ENCODE measurements at places on chromosomes 2 and 18. TPM values are rescaled to one million over a fixed set of nuclear protein-coding genes. Genes with fewer than 3 reads are reported as not detected.
A peak's percentile ranks its signal among the peaks of the same experiment; 100 is the strongest.

- peaks cover 38% of the 10 kb centered on the region for H3K4me1 ChIP-seq
- H3K27me3 ChIP-seq = no peaks in the 10 kb centered on the region
- peaks cover 16% of the 10 kb centered on the region for H3K36me3 ChIP-seq
- H3K27ac ChIP-seq = peak overlapping the region; percentile 81
These were observed 47.8 kb downstream of the ZAP70 start for GRCh38 chr2:97761192-97761591.

DNA sequence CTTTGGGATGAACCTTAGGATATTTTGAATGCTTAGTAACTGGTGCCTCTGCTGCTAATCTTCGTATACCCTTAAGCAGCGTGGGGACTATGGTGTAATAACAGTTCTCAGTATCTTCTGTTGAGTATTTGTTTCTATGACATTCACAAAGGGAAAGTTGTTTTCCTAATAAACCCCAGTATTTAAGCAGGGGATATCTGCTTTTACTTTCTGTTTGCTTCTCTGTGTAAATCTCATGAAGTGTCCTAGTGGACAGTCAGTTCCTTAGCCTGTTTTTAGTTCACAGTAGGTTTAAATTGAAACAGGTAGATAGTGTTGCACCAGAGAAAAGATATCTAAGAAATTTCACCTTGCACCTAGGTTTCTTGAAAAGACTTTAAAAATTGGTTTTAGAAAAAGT, 14.9 kb downstream of the KIAA1328 start:
- no peak for DNase-seq
- no peak overlapping the region for H3K4me3 ChIP-seq
- H3K4me1 ChIP-seq = peaks cover 4% of the 10 kb centered on the region
- no peaks in the 10 kb centered on the region for H3K27me3 ChIP-seq

GRCh38 chr18:74892066-74892627, 294.5 kb downstream of the ZNF407 start:
- no peak for DNase-seq
- peaks cover 3% of the 10 kb centered on the region for H3K4me1 ChIP-seq
- H3K27me3 ChIP-seq = no peaks in the 10 kb centered on the region

DNA sequence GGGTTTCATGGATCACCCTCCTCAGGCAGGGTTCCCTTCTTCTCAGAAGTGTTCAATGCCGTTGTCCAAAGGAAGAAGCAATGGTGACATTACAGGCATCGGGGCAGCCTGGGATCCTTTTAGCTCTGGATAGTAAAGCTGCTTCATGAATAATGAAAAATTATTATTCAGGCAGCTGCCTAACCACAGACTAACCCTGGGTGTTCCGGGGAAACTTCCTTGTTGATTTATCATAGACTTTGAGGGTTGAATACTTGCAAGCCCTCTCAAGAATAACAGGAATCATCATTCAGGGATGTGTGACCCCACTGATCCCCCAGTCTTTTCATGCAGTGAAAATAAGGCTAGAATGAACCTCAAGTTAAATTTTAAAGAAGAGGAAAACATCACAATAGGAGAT, 419.4 kb downstream of the MEIS1 start:
- H3K27ac ChIP-seq = no peak overlapping the region
- no peak for DNase-seq
- no peaks in the 10 kb centered on the region for H3K4me1 ChIP-seq

DNA sequence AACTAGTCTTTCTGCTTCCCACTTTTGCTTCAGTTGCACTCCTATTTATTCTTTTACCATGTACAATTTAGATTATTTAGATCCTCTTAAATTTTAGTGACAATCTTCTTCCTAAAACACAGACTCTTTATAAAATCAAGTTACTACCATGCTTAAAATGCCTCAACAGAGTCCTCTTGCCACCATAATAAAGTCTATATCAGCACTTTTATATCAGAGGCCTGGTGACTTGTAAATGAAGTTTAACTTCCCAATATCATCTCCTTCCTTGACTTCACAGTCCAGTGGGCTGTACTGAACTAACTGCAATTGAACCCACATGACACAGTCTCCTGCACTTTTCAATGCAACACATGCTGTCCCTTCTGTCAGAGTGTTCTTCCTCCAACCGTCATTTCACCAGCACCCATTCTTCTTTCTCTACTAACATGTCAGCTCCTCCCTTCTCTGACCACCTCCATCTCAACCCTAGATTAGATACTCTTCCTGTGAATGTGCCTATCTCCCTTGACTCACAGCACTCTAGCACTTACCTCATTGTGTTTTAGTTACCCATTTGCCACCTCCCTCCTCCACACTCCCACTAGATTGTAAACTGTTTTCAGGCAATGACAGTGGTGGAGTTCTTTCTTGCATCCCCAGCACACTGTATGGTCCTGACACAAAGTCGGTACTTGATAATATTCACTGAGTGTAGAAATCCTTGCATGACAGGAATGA, 414.9 kb downstream of the SATB2 start:
- H3K27ac ChIP-seq = no peak overlapping the region
- no peak for DNase-seq
- H3K4me1 ChIP-seq = no peaks in the 10 kb centered on the region
- H3K36me3 ChIP-seq = no peaks in the 10 kb centered on the region
- no peaks in the 10 kb centered on the region for H3K27me3 ChIP-seq
- H3K4me3 ChIP-seq = no peak overlapping the region

DNA sequence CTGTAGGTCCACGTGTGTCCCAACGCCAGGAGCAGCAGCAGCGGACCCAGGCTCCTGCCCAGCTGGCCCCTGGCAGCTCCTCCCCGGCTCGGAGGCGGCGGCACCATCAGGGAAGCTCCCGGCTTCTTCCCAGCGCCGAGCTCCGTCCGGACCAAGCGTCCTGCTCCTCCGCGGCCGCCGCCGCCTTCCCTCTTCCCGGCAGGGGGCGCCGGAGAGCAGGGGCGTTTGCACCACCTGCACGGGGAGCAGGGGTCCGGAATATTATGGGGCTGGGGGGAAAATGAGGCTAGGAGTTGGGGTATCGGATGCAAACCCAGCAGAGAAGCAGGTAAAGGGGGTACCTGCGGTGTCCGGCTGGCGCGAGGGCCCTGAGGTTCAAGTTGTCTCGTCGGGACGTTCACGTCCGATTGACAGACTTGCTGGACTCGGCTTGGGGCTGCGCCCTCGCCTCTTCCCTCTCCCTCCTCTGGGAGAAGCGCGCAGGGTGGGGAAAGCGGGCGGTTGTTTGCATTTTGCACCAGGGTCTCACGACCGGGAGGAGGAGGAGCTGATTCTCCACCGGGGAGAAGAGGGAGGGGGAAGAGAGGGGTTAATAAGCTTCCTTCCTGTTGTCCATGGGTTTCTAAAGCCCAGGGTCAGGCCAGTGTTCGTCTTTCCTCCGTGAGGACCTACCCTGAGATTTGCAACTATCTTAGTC, at the start of gene CCBE1:
CCBE1 (minus strand) TSS at position 188 of the 697 bp plus-strand sequence.
- no peaks in the 10 kb centered on the region for H3K36me3 ChIP-seq
- no peak within 1 kb of the TSS for H3K27ac ChIP-seq
- no peak within 1 kb of the TSS for H3K4me3 ChIP-seq
- peaks cover 63% of the 10 kb centered on the region for H3K27me3 ChIP-seq
- peaks cover 12% of the 10 kb centered on the region for H3K4me1 ChIP-seq

GRCh38 chr2:238586931-238587775, 160.4 kb downstream of the ASB1 start:
- H3K36me3 ChIP-seq = no peaks in the 10 kb centered on the region
- H3K27ac ChIP-seq = no peak overlapping the region
- H3K4me1 ChIP-seq = peaks cover 1% of the 10 kb centered on the region
- H3K27me3 ChIP-seq = peaks cover 9% of the 10 kb centered on the region
- no peak overlapping the region for H3K4me3 ChIP-seq

CXCR1 gene
- 0.54 TPM for total RNA-seq

DNA sequence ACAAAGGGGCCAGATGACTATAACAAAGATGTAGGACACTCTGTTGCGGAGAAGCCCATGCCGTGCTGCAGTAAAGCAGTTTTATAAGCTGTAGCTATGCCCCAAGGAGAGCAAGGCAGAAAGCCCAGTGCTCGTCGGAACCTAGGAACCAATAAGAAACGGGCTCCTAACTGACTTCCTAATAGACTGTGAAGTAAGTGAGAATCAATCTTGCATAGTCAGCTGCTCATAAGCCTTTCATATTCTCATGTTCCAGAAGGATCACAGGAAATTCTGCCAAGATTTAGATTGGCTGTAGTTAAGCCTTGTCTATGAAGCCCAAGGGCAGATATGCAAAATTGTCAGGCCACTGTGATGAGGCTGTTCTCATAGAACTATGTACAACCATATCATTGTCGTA, 98.4 kb downstream of the RTTN start:
- H3K4me1 ChIP-seq = no peaks in the 10 kb centered on the region
- H3K36me3 ChIP-seq = peaks cover 67% of the 10 kb centered on the region
- no peak overlapping the region for H3K4me3 ChIP-seq
- H3K27me3 ChIP-seq = no peaks in the 10 kb centered on the region

COBLL1 gene
- not detected for total RNA-seq

GPR75 gene
- total RNA-seq = 3.7 TPM

DNA sequence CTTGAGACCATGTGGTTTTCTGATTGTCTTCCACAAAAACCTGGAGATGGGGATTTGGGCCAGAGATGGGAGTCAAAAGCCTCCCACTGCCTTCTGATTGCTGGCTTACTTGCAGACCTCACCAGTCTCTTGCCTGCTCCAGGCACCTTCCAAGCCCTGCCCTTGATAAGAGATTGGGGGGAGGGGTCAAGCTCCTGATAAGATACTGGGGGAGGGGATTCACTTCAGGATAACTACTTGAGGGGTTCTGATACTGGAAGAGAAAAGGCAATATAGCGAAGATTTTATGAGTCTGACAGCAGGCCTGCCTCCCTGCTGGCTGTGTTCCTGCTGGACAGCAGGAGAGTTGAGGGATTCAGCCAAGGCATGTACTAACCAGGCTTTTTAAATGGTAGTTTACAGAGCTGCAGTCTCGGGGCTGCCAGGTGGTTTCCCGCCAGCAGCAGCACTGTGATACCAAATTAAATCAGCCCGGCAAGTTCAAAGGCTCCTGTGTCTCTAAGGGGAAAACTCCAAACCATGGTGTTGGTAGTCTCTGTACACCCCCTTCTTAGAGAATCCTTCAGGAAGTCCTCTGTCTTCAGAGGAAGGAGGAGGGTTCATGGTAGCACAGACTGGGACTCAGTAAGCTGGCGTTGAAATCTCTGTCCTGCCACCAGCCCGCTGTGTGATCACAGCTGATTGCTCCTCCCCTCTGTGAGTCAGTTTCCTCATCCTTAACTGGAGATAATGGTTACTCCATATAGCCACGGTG, 58.3 kb downstream of the FBXO36 start:
- peak; percentile 46 for DNase-seq
- H3K4me3 ChIP-seq = peak overlapping the region; percentile 18
- H3K4me1 ChIP-seq = peaks cover 18% of the 10 kb centered on the region
- H3K27me3 ChIP-seq = no peaks in the 10 kb centered on the region
- no peaks in the 10 kb centered on the region for H3K36me3 ChIP-seq

DNA sequence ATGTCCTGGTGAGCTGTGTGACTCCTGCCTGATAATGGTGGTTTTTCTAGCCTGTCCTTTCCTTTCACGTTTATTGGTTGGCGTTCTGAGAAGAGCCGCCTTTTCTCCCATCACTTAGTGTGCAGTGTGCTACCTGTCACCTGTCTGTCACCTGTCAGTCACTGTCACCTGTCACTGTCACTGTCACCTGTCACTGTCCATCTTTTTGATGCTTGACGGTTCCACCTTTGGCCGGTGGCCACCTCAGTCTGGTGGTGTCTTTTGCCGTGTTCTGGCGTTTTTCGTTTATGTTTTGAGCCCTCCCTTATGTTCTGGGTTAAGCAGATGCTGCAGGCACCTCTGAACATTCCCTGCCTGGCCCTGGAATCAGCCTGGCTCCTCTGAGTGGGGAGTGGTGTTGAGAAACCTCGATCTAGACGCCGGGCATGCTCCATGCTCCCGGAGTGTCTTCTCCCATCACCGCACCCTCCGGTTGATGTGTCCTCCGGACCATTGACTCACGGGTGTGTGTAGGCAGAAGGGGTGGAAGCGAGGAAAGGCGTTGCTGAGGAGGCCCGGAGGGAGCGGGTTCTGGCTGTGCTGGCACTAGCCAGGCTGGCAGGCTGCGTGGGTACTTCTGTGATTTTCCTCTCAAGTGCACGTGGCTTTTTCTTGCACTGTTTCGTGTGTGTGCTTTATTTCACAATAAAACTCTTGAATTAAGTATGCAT, 20.7 kb downstream of the DTYMK start:
- no peak overlapping the region for H3K27ac ChIP-seq
- H3K4me3 ChIP-seq = no peak overlapping the region
- H3K4me1 ChIP-seq = peaks cover 7% of the 10 kb centered on the region
- no peak for DNase-seq

DNA sequence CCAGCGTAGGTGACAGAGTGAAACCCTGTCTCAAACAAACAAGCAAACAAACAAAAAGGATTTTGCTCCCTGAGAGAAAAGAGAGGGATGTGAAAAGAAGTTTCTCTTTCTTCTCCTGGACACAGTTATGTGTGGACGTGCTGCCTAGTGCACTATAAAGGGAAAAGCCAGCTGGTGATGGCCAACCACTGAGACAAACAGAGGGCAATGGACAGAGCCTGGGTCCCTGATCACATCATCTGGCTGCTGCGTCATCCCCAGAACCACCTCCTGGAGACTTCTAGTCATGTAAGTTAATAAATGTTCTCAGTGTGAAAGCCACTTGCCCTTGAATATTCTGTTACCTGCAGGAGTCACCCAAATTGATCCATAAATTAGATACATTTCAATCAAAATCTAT, 184.9 kb downstream of the PDE11A start:
- H3K36me3 ChIP-seq = no peaks in the 10 kb centered on the region
- no peak overlapping the region for H3K27ac ChIP-seq
- peaks cover 29% of the 10 kb centered on the region for H3K27me3 ChIP-seq
- DNase-seq = no peak
- no peaks in the 10 kb centered on the region for H3K4me1 ChIP-seq
- no peak overlapping the region for H3K4me3 ChIP-seq

GRCh38 chr2:74670263-74670662, 16.2 kb downstream of the SEMA4F start:
- no peak overlapping the region for H3K27ac ChIP-seq
- H3K27me3 ChIP-seq = no peaks in the 10 kb centered on the region
- H3K36me3 ChIP-seq = no peaks in the 10 kb centered on the region
- no peak overlapping the region for H3K4me3 ChIP-seq
- H3K4me1 ChIP-seq = no peaks in the 10 kb centered on the region

RFTN2 gene
- not detected for total RNA-seq

DNA sequence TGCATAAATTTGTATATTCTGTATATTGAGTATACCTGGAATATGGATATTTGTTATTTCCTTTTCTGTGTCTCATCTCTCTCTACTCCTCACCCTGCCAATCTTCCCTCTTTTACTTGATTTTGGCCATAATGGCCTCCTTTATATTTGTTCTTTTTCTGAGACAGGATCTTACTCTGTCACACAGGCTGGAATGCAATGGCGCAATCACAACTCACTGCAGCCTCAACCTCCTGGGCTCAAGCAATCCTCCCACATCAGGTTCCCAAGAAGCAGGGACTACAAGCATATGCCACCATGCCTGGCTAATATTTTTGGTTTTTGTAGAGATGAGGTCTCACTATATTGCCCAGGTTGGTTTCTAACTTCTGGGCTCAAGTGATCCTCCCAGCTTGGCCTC, 30.5 kb downstream of the PREPL start:
- peaks cover 3% of the 10 kb centered on the region for H3K4me1 ChIP-seq
- no peak for DNase-seq
- H3K27me3 ChIP-seq = no peaks in the 10 kb centered on the region
